Activated CD8-positive, alpha-beta T cell treated with anti-CD3 and anti-CD28 coated beads for 36 hours (primary cell): ENCODE measurements at places on chromosomes 13 and 19. TPM values are rescaled to one million over a fixed set of nuclear protein-coding genes. Genes with fewer than 3 reads are reported as not detected.

DNA sequence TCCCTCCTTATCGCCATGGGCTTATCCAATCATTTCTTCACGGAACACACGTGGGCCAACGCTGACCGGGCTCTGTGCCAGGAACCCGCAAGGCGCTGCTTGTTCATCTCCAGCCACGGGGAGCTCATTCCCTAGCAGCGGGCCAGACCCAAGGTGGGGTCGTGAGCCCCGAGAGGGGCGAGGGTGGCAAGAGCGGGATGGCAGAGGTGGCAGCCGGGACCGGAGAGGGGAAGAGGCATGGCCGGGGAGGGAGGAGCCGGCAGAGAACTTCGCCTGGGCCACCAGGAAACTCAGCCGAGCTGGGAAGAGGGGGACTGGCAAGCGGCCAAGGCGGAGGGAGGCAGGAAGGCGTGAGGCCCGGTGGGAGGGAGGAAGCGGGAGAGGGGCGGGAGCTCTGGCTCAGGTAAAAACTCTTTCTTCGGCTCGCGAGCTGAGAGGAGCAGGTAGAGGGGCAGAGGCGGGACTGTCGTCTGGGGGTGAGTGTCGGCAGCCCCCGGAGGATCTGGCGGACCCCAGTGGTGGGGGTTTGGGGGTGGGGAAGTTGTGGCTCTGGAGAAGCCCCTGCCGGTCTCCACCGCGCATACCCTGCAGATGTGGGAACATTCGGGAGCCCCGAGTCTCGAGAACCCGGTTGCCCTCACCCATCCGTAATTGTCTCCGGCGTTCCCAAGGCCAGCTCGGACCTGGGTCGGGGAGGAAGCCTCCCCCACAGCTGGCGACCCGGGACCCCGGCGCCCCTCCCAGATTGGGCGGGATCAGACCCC lies at the start of gene B3GNT3:
TSS of gene B3GNT3 (plus strand) at position 408 of the 764 bp plus-strand sequence. CDS start 12,670 bp downstream, outside the sequence.
- DNase-seq = no peak

MBD3L3 gene
- total RNA-seq = not detected

- no peak for DNase-seq
Observed at GRCh38 chr19:42245231-42245630, 2.8 kb upstream of the GSK3A start.

TEX101 gene
- total RNA-seq = not detected

LILRB5 gene
- total RNA-seq = not detected

ZNF525 gene
- total RNA-seq = 26.0 TPM

DNA sequence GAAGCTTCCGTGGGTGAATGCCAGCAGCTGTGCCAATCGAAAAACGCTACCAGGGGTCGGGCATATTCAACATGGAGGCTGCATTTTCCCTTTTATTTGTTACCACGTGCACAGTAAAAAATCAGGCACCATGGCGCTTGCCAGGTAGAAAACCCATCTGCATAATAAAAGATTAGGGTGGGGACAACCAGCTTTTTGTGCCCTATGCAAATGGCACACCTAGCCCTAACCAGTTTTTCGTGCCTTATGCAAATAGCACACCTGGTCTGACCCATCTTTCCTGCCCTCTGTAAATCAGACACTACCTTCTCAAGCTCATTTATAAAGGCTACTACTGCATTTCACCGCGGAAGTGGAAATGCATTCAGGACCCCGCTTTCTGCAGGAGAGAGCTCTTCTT lies 62.1 kb upstream of the FREM2 start:
- DNase-seq = no peak

DNA sequence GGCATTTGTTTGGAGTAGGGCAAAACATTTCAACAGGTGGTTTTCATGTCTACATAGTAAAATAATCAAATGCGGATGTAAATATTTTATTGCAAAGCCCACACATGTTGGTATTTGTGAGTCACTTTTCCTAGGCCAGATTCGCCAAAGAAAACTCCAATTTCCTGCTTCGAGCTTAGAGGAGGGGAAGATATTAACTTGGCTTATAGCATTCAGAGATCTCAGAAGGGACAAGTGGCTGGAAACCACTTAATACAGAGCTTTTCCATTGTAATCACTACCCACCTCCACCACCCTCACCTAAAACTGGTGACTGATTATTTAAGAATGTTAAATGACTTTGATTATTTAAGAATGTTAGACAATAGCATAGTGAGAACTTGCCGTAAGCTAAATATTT lies 530.6 kb upstream of the SPRY2 start:
- no peak for DNase-seq

CCDC169 gene
- not detected for total RNA-seq

- no peak for DNase-seq
Observed at GRCh38 chr19:32189956-32190706, 155.3 kb upstream of the ZNF507 start.

ZNF99 gene
- not detected for total RNA-seq

DNA sequence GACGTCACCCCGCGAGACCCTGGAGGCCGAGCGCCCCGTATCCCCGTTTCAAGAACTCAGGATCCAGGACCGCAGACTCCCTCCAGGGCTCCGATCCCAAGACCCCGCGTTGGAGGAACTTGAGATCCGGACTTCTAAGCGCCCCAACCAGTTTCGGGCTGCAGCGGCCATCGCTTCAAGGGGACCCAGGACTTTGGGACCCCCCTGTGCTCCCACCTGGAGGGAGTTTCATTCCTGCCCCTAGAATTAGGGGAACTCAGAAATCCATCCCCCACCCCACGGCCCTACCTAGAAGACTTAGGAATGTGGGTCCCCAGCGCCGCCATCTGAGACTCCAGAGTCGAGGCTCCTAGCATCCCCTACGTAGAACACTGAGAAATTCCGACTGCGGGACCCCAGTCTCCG lies 400 bp downstream of the PLEKHG2 start:
- DNase-seq = no peak

DNA sequence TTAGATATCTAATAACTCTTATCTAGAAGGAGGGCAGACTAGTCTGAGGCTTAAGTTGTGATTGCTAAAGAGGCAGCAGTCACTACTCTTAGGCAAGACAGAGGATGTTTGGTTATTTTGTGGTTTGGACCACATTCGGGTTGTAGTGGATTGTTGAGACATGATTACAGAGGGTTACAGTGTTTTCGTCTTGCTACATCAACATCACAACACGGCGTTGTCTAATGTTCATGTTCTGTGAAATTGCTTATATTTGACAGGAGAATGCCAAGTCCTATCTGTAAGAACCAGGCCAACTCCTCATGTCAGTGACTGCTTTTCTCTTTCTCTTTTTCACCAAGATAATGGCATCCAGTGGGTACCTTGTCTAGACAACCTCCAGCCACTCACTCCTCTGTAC lies 16.8 kb upstream of the TM9SF2 start:
- DNase-seq = no peak

- no peak for DNase-seq
Observed at GRCh38 chr13:112213467-112214255, 146.7 kb downstream of the SOX1 start.

GRCh38 chr19:29247471-29247870 lies 34.5 kb upstream of the UQCRFS1 start:
- no peak for DNase-seq

FPR1 gene
- not detected for total RNA-seq

TMEM145 gene
- total RNA-seq = 3.0 TPM

DNA sequence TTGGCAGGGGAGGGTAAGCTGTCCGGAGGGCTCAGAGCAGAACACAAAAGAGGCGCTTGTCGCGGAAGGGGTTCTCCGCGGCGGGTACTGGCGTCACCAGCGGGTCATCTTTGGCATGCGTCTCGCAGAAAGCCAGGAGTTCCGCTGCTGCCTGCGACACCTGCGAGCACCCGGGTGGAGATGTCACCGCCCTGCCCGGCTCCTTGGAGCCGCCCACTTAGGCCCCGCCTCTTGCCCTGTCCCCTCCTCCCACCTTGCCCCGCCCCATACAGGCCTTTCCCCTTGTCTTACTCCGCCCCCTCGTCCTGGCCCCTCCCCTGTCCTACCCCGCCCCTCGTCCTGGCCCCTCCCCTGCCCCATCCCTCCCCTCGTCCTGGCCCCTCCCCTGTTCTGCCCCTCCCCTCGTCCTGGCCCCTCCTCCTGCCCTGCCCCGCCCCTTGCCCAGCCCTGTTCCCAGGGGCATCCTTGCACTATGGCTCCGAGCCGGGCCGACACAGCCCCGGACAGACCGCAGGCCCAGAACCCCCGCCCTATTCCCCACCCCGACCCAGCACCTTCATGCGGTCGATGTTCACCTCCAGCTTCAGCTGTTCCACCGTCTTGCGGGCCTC lies 1.9 kb downstream of the GNG8 start:
- DNase-seq = peak; percentile 98

DNA sequence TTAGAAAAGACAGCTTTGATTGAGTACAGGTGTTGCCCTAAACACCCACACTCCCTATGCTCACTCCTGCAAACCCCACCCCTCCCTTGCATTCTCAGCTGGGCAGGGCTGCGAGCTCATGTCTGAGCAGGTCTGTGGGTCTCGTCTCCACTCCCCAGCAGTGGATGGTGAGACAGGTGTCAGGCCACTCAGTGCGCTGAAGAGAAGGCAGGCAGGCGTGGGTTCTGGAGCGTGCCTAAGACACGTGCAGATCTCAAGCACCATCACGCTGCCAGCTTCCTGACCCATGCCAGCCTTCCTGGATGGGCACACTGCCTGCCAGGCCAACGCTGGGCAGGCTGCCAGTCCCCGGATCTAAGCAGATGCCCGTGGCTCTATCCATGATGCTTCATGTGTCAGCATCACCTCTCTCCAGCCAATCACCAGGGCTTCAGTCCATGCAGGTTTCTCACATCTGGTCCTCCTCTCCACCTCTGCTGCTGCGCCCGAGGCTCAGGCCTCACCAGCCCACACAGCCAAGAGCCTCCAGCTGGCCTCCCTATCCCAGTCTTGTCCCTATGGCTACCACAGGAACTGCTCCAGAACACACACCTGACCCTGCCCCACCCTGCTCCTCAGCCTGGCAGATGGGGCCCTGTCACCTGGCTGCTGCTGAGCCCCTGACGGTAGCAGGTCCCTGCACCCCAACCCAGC lies 42.6 kb downstream of the EPS15L1 start:
- no peak for DNase-seq

- DNase-seq = no peak
Observed at GRCh38 chr13:24650161-24650560, 30.0 kb upstream of the ATP12A start.

TUBB4A gene
- total RNA-seq = 9.6 TPM

GRCh38 chr13:110772091-110772984 lies 58.8 kb downstream of the ING1 start:
- no peak for DNase-seq

DNA sequence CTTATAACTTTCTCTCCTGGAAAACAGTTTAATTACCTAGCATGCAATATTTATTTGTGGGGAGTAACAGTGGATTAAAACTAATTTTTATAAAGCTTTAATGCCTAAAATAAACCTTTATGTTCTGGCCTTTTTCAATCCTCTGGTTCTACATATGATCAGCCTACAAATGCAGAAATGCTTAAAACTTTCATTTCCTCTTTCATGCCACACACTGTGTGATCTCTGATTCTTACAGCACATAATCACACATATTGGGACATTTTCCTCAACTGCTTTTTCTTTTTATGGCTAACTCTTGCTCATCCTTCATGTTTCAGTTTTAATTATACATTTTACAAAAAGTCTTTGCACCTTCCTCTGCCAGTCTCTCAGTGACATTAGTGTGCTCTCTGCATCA lies 910.8 kb upstream of the SLITRK6 start:
- DNase-seq = no peak

GRCh38 chr19:737591-738093 lies 13.3 kb upstream of the MISP start:
- peak; percentile 67 for DNase-seq

DNA sequence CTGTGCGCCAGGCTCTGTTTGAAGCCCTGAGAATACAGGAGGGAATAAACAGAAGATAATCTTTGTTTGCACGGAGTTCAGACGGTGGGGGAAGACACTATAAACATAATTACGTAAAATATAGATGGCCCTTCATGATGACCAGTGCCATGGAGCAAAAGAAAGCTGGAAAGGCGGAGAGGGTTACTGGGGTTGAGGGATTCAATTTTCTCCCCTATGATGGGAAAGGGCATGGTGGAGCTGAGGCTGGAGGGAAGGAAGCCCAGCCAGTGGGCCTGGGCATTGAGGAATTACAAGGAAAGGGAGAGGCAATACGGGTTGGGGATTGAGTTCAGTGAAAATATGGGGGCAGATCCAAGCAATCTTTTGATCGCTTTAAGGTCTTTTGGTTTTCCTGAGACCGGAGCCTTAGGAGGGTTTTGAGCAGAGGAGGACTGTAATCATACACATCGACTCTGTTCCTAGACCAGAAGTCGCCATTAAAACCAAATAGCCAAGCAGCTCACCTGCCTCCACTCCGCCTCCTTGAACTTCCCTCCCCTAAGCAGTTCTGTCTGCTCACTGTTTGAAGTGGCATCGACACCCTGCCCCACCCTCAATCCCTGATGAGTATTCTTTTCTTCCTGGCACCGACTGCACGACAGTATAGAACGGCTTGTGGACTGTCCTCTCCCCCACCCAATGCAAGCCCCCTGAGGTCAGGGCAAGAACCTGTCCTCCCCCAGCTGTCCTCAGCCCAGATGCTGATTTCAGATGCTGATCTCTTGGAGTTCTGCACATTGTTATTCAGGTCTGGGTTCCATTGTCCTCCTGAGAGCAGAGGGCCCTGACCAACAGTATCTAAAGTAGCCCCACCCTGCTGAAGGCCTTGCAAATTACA lies 813 bp upstream of the ZNF296 start:
- DNase-seq = no peak

- DNase-seq = peak; percentile 62
Observed at GRCh38 chr19:10219678-10220077, 11.5 kb downstream of the S1PR2 start.

LAIR1 gene
- total RNA-seq = 11.3 TPM

DNA sequence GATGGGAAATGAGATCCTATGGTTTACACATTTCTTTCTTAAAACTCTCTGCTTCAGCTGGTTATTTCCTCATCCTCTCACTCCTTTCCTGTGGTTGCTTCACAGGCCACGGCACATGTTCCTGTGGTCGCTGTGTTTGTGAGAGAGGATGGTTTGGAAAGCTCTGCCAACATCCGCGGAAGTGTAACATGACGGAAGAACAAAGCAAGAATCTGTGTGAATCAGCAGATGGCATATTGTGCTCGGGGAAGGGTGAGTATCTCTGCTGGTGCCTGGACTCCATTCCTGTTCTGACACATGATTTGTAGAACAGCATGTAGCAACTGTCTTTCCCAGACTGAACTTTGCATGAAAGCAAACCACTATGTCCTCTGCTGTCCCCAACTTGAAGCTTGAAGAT lies 254.2 kb downstream of the ITGBL1 start:
- DNase-seq = peak; percentile 41

- DNase-seq = no peak
Observed at GRCh38 chr19:46251416-46251815, 21.9 kb downstream of the IGFL1 start.
